Frontal cortex (tissue), 4 donors: ENCODE measurements at places on chromosomes 2 and 18. TPM values are rescaled to one million over a fixed set of nuclear protein-coding genes. Genes with fewer than 3 reads are reported as not detected.

- no peak for DNase-seq
Observed at GRCh38 chr2:182715121-182715891, 751 bp upstream of the DNAJC10 start.

ABCG8 gene
- total RNA-seq, result 0.41 TPM

DNA sequence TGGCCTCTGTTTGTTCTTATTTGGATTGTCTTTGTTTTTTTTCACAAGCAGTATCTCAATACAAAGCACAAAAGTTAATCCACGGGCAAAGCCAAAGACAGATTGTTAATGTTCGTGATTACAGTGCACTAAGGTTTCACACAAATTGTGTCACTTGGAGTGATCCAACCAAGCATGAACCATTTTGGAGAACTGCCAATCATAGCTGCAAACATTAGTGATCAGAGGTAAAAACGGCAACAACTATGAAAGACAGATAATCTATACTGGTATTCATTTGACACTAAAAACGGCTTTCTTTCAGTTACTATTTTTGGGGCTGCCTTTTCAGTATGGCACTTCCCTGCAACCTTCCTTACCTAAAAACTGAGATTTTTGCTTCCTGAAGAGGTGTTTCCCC lies 213.1 kb upstream of the GULP1 start:
- no peak for DNase-seq

GRCh38 chr2:72916743-72917137 lies 579 bp upstream of the EMX1 start:
- no peak for DNase-seq

GRCh38 chr18:74062037-74062436 lies 85.6 kb downstream of the FBXO15 start:
- DNase-seq, result no peak

DNA sequence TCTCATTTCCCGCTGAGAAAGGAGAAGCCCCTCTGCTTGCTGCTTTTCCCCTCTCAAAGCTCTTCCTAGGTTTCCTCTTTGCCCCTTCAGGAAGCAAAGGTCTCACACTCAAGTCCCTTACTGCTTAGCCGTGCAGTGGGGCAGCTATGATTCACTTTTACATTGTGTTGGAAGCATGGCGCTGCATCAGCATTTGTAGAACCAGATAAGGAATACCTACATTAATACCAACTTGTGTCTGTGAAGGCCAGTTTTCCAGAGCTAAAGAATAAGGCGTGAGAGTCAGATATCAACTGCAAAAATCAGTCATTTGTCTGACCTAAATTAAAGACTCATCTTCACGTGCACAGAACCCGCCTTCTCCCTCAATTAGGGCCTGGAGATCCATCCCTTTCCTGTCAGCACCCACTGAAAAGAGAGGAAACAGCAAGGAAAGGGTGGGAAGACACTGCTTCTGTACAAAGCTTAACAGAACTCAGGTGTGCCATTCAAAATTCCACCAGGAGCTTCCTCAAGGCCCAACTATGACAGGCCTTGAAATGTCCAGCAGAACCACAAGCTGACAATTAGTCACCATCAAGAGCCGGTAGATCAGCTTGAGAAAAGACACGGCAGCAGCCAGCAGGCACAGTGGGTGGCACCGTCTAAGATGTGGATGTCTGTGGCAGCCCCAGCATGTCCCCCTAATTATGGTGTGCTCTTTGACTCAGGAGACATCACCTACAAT lies 16.1 kb upstream of the XDH start:
- no peak for DNase-seq

ATG4B gene
- total RNA-seq, result 39.1 TPM

DNA sequence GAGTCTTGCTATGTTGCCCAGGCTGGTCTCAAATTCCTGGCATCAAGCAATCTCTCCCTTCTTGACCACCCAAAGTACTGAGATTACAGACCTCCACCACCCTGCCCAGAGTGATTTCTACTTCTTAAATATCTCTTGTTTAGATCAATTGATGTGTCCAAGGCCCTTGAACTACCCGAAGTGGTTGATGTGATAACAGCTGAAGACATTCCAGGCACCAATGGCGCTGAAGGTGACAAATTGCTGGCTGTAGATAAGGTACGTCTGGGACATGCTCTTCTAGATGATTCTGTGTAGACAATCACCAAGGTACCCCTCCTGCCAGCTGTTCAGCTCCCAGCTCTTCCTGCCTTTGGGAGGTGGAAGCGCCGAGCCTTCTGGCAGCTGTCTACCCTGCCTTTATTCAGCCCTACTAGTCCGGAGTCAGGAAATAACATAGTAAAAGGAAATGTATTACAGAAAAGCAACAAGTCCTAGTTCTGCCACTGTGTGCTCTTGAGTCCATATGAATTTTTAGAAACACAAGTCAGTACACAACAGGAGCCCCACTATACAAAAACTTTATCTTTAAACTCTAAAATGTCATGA lies 61.3 kb upstream of the BZW1 start:
- DNase-seq, result no peak

DNA sequence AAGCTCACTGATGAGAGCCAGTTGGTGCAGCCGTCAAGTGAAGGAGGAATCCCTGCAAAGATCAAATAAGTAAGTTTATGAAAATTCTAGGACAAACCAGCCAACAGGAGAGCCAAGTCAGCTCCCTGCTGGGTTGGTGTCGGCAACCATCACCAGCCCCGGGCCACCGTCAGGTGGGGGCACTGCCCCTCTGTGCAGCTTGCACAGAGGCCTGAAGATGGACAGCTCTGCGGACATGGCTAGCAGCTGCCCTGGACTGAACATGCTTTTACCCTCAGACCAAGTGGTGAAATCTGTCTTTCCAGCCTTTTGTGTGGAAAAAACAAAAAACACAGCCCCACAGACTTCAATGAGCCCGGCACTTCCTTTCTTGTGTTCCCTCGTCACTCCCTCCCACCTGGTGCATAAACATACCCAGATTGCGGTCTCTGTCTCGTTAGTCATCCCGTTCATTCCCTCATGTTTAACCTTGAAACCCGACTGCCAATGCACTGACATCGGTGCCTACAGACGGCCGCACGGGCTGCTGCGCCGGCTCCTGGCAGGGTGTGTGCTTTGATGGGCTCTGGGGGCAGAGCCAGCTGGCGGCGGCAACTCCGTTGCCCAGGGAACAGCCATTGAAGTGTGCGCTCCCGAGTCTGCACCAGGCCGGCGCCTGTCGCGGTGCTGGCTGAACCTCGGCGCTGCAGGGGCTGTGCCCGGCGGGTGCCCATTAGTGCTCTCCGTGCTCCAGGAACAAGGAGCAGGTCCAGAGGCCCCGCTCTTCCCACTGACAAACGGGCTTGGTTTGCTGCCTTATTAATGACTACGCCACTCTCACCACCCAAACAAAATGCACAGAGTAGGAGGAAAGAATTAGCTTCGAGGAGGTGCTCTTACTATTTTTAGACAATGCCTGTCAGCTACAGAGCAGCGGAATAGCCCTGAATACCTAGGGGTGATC lies 95.3 kb downstream of the EIPR1 start:
- DNase-seq, result peak; percentile 72
